CD8-positive, alpha-beta T cell (primary cell): ENCODE measurements at places on chromosomes 2 and 18.
A peak's percentile ranks its signal among the peaks of the same experiment; 100 is the strongest.

DNA sequence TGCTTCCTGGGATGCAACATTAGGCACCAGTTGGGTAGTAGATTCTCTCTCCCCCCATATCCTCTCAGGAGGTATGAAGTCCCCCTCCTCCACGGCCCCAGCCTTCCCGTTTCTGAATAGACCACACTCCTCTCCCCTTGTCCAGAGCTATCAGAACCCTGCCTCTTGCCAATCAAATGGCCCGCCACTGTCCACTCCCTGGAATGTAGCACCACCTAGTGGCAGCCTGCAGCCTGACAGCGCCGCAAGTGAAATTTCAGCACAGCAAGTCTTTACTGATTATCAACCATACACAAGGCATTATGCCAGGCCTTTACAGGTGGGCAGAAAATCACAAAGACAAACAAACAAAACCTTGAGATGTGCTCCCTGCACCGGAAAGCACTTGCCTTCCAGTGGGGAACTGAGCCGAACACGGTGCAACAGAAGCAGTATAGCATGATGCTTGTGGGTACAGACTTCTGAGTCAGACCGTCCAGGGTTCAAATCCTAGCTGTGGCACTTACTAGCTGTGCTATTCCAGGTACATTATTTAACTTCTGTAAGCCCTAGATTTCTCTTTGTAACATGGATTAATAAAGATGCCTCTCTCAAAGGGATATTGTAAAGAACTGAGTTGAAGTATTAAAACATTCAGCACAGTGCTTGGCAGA lies 174.0 kb downstream of the SMAD2 start:
- DNase-seq: peak; percentile 46

DNA sequence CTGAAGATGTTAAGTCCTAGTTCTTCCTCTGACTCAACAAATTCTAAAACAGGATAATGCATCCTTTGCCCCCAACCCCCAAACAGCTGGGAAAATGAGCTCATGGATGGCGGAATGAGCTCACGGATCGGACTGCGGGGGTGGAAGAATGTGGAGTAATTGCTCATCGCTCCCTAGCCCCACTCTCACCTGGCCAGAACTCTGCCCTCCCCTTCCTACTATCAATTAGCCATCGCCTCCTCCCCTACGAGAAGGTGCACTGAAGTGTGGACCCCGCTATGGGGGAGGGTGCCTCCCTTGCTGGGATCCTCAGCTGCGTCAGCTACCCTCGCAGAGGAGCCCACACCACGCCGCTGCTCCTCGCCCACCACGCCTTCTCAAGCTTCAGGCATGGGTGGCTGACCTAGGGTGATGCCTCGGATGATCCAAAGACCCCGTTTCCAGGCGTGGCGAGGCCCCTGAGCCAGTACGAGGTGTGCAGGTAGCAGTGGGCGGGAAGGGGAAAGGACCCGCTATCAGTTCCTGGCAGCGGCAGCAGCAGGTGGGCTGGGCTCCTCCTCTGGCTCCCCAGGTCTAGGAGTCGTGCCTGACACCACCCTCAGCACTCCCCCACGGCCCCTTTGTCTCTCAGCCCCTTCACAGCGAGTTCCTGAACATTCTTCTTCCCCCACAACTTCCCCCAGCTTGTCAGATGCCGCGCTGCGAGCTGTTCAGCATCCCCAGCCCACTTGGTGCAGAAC lies 82.1 kb upstream of the POMC start:
- DNase-seq: no peak

DNA sequence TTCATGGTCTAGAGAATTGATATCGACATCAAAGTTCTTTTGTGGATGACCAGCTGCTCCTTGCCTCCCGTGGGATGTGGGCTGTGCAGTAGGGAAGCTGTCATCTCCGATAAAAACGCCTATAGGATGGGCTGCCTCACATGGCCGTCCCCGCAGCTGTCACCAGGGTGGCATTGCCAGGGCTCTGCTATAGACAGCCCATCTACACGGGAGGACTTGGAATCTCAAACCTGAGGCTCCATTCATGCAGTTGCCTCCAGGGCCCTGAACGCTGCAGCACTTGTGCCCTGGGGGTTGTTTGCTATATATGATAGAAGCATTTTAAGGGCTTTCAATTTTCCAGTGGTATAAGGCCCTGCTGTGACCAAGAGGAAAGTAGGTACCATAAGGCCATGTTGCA lies 183.1 kb downstream of the MYCN start:
- DNase-seq: no peak

- no peak for DNase-seq
Measured at GRCh38 chr2:19654310-19655090, 247.3 kb downstream of the TTC32 start.

GRCh38 chr2:6645672-6646071 lies 220.0 kb downstream of the CMPK2 start:
- DNase-seq: no peak
